NK-92 treated with Interleukin-12 subunit alpha and Interleukin-12 subunit beta, amount 100 ng/mL, for 24 hours (cell line): ENCODE measurements at places on chromosomes 11 and 22.

DNA sequence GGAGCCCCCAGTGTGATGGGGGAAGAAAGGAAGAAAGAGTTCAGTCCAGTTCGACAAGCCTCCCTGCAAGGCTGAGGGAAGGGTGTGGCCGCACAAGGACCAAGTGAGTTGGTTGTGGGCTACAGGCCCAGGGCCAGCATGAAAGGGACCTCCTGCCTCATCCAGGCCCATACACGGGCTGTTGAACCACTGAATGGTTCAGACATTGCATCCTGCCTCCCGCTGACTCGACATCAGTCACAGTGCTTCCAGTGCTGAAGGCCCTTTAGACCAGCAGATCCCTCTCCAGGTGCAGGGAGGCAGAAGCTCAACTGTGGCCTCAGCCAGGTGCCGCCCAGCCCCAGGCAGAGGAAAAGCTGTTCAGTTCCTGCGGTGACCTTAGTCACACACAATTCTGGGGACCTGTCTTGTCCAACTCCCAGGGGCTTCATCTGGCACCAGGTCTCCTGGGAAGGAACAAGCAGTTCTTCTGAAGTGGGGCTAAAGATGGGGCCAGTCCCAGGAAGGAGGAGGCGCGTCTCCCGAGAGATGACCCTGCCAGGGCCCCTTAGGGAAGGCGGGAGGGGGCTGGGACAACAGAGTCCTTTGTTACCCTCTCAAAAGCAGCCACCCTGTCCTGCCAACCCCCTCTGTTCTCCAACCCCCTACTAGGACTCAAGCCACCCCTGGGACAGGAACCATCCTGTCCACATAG, 6.6 kb downstream of the ARRB1 start:
- DNase-seq: no peak

DNA sequence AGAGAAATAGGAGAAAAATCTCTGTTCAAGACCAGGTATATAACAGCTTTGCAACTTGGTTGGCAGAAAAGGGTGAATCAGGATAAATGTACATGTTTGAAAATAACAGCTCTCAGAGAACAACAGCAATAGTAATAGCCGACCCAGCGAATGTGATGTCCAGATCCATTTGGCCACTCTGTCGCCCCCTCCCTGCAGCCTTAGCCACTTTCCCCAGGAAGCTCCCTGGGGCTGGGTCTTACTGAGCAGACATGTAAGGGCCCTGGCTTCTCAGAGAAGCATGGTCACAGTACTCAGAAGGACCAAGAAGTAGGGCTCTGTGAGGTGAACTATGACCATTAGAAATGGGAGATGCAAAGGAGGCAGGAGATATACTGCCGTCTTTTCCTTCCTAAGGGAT, 154.1 kb upstream of the SNX19 start:
- no peak for DNase-seq

DNA sequence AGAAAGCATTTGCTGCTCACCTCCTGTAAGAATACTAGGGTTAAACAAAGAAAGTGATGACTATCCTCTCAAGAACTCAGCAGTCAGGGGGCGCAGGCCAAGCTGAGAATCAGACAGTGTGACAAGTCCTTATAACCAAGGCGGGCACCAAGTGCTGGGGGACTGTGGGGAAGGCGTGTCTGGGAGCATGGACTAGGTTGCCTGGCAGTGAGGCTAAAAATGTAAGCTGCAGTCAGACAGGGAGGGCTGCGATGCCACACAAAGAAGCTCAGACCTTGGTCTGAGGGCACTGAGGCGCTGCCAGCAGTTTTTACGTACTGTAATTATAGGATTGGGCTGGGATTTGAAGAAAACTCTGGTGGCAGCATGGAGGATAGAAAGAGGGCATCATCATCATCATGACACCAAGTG, 73.7 kb downstream of the FLI1 start:
- DNase-seq: no peak

GRCh38 chr11:1938343-1939005, 8.7 kb upstream of the MRPL23 start:
- DNase-seq: no peak

GRCh38 chr11:2869561-2870427, 15.8 kb downstream of the CDKN1C start:
- DNase-seq: no peak

DNA sequence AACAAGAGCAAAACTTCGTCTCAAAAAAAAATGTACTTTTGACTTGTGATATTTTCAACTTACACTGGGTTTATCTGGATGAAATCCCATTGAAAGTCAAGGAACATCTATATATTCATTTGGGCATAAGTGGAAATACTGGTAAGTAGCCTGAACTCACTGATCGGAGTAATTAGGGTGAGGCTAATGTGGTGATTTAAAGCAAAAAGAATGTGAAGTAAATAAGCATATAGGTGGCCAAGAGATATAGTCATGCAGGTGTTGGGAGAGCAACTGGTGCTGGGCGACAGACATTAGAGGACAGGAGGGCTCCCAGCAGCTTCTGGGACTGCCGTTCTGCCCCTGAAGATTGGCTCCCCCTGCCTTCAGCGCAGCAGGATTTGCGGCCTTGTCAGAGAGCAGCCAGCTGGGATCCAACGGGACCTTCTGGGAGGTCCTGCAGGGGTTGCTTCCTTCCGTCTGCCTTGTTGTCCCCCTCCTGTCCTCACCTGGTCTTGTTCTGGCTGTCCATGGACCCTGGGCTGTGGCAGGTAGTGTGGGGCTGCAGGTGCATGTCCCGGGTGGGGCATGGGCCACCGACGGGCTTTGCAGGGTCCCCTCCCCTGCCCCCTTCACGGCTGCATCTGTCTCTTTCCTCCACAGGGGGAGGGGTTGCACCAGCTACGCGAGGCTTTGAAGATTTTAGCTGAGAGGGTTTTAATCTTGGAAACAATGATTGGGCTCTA, 14.1 kb downstream of the RHBDD3 start:
- DNase-seq: no peak
